ENCODE measurements at places on chromosomes 13 and 19. TPM values are rescaled to one million over a fixed set of nuclear protein-coding genes. Genes with fewer than 3 reads are reported as not detected.

The IGFL1 gene
- not detected for total RNA-seq

The OR4F17 gene
- not detected for total RNA-seq

The PRR36 gene
- 4.1 TPM for total RNA-seq

The PEG3 gene
- total RNA-seq, result 62.5 TPM

The PBX4 gene
- 14.8 TPM for total RNA-seq

The YIPF2 gene
- total RNA-seq, result 32.4 TPM

The PABPC3 gene
- not detected for total RNA-seq

The FOSB gene
- total RNA-seq, result 2.2 TPM

Measured in occipital lobe (tissue), 3 donors.